Transverse colon (tissue), 4 donors: ENCODE measurements at places on chromosomes 3 and 15. TPM values are rescaled to one million over a fixed set of nuclear protein-coding genes. Genes with fewer than 3 reads are reported as not detected.

GRCh38 chr15:69604072-69604411, 151.4 kb downstream of the RPLP1 start:
- peak; percentile 44 for DNase-seq

- no peak for DNase-seq
Observed at GRCh38 chr3:195181741-195182469, 89.1 kb downstream of the XXYLT1 start.

GRCh38 chr3:87082796-87083440, 92.0 kb upstream of the VGLL3 start:
- DNase-seq = no peak

GRCh38 chr15:22839046-22839695, 705 bp downstream of the NIPA2 start:
- DNase-seq = no peak

DNA sequence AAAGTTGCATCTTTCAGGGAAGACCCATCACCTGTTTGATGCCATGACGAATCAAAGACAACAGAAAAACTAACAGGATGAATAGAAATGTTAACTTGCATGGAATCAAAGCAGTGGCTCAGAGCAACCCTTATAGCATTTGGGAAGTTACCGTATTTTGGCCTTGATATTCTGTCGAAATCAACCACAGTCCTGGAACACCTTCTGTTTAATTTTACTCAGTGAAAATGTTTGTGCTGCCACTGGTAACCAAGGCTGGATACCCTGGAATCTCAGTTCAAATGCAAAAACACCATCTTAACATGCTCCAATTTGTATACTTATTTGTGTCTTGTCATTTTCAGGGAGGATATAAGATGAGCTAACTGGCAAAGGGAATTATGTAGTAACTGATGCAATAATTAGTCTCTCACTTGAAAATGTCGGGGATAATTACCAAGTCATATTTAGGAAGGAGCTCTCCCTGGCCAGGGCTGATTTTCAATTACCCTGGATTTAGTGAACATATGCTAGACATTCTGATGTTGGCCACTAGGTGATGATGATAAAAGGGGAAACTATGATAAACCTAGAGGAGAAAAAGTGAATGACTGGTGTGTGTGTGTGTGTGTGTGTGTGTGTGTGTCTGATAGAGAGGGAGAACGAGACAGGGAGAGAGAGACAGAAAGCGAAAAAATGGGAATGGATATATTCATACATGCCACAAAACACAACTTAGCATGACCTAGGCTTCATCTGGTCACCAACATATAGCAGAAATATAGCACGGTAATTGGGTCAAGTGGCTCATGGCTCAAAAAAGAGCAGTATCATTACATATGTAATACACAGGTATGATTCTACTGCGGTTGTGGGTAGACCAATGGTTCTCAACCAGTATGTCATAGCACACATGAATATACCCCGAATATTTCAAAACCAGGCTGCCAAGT, 19.0 kb upstream of the PRICKLE2 start:
- no peak for DNase-seq

- no peak for DNase-seq
Observed at GRCh38 chr15:49507261-49507660, 84.2 kb downstream of the FGF7 start.

- no peak for DNase-seq
Observed at GRCh38 chr3:176362191-176362731, 835.0 kb downstream of the TBL1XR1 start.

- peak; percentile 14 for DNase-seq
Observed at GRCh38 chr3:169389211-169389924, 274.1 kb downstream of the MECOM start.

DNA sequence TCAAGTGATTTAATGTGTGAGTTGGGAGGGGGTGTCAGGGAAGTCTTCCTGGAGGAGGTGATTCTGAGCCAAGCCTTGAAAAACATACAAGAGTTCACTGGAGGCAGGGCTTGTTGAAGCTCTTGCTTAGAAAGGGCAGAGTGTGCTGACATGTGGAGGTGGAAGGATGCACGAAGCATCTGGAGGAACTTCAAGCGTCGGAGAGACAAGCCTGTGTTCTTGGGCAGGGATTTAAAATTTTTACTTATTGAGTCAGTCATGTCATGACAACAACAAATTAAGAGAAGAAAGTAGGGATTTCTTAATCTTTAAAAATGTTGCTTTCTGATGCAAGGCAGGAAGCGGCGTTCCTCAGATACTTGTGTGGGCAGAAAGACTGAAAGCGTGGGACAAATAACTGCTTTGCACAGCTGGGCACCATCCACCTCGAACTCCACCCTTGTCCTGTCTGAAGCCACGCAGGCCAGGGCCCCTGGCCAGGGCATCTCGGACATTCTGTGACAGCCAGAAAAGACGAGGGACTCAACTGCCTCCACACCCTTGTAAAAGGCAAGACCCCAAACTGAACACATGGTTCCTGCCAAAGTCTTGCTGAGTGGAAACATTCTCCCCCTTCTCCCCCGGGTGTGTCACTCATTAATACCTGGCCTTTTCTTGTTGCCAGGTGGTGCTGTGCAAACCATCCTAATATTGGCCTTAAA, 6.9 kb upstream of the IL16 start:
- DNase-seq = peak; percentile 14

GRCh38 chr3:88010810-88011209, 48.0 kb downstream of the CGGBP1 start:
- DNase-seq = no peak

Gene RABL3
- total RNA-seq = 22.4 TPM

Gene SERINC4
- total RNA-seq = not detected

Gene CCR2
- not detected for total RNA-seq

Gene OR5H2
- not detected for total RNA-seq

Gene RTF1
- 23.2 TPM for total RNA-seq

Gene IGSF10
- total RNA-seq = 0.37 TPM

Gene ITGB5
- total RNA-seq = 85.3 TPM

Gene SLC38A3
- total RNA-seq = not detected

Gene KCNAB1
- total RNA-seq = 3.0 TPM
